ENCODE measurements at places on chromosomes 1 and 21. TPM values are rescaled to one million over a fixed set of nuclear protein-coding genes. Genes with fewer than 3 reads are reported as not detected.

DNA sequence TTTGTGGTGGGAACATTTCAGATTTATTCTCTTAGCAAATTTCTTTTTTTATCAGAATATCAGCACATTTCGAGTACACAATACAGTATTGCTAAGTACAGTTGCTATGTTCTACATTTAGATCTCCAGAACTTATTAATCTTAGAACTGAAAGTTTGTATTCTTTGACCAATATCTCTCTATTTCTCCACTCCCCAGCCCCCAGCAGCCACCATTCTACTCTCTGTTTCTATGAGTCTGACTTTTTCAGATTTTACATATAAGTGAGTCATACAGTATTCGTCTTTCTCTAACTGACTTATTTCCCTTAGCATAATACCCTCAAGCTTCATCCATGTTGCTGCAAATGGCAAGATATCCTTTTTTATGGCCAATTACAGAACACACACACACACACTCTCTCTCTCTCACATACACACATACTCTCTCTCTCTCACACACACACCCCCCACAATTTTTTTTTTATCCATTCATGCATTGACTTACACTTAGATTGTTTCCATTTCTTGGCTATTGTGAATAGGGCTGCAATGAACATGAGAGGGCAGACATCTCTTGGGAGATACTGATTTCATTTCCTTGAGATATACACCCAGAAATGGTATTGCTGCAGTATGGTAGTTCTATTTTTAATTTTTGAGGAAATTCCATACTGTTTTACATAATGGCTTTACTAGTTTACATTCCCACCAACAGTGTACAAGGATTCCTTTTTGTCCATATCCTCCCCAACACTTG is 15.7 kb downstream of the RPTN start:
- no peak for DNase-seq

DNA sequence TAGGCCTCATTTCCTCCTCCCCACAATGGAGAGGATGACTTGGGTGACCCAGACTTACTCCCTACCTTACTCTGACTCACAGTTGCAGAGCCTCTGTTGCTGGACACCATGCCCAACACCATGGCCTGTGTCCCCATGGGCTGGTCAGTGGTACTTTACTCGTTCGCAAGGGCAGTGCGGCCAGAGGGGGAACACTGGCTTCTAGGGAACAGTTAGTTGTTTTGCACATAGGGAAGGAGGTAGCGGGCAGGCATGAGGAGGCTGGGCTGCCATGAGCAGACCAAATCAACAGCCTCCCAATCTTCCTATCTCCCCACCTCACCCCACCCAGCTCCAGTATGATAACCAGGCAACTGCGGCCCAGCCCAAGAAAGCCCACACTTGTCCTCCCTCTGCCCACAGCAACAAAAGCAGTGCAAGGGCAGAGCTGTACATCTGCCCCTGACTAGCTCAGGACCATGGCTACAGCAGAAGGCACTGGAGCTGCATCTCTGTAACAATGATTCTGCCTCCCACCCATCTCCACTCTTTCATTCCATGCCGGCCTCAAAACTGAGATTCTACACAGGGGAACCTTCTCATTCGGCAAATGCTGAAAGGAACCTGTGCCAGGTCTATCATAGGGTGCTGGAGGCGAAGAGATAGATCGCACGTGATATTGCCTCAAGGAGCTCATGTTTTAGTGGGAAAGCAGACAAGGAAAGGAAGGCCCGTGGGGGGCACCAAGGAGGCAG is 18.6 kb downstream of the TAL1 start:
- no peak for DNase-seq

The MYCL gene
- polyA plus RNA-seq, result 0.10 TPM

DNA sequence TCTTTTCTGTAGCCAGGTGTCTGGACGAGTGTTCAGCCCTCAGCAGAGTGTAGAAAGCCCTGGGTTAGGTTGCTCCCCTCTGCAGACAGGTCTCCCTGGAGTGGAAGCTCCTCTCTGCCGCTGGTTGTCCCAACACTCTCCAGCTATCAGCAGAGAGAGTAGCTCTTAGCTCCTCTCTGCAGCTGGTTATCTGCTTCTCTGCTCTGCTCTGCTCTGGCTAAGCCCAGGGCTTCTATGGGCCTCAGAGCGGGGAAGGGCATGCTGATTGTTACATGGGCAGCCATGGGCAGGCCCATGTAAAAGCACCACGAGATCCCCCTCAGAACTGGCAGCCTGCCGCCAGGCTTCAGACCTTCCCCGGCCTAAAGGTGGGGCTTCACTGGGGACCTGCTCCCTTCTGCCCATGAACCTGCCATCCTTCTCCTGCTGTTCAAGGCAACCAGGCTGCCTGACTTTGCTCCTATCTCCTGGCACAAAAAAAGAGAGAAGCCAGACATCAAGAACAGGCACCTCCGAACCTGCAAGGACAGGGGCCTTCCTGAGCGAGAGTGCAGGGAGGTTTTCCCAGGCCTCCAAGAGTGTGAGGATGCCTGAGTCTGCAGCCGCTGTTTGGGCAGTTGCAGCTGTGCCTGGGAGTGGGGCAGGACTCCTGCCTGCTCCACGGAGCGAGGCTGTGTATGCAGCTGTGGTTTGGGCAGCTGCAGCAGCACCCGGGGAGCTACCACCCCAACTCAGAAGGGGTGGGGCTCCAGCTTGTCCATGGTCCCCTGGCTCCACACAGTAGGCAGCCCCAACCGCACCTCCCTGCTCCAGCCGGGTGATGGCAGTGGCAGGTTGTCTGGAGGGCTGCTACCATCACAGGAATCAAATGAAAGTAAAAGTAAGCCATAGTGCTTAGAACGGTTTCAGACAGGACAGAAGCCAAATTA is 973.7 kb downstream of the LTN1 start:
- DNase-seq, result peak; percentile 59

- no peak for DNase-seq
Measured at GRCh38 chr1:228293816-228294500, 86.1 kb downstream of the OBSCN start.

DNA sequence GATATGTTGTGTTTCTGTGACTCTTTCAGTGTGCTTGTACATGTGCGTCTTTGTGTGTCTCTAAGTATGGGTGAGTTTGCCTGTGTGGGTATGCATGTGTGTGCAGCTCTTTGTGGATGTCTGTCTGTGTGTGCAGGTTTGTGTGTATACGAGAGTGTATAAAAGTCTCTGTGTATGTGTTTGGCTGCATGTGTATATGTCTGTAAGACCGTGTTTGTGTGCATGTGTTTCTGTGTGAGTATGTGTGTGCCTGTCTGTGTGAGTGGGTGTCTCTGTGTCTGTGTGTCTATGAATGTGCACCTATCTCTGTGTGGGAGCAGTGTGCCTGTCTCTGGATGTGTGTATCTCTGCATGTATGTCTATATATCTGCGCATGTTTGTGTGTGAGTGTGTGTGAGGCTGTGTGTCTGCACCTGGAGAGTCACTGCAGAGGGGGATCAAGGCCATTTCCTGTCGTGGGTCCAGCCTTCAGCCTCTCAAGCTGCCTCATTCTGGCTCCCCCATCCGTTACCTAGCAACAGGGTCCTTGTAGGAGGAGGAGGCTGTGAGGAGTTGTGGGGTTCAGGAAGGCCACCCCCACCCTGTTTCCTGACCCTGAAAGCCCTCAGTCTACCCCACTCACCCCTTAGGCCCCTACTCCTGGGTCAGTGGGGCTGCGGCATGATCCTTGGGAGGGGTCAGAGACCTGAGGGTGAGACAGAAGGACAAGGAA is 10.4 kb downstream of the FGR start:
- DNase-seq, result no peak

The LCE1F gene
- polyA plus RNA-seq, result not detected

The AADACL3 gene
- not detected for polyA plus RNA-seq

- no peak for DNase-seq
Measured at GRCh38 chr1:205387845-205388244, 31.1 kb upstream of the KLHDC8A start.

GRCh38 chr1:43558346-43558841 is 27.7 kb downstream of the PTPRF start:
- DNase-seq, result no peak

The GJC2 gene
- 0.19 TPM for polyA plus RNA-seq

DNA sequence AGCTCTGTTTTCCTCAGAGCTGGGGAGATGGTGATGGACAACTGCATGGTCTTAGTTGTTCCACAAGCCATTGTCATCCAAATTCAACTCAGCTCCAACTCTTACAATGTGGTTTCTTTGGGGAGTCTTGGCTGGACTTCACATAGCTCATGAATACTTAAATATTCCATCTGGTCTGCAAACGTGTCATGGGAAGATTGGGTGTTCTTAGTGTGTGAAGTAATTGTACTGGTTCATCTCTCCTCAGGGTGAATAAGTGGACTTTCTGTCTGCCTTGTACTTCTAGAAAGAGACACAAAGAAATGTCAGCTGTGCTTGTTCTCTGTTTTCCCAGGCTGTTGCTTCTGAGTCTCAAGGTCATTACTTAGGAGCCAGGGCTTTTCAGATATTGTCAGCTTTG is 106.6 kb downstream of the VPS13D start:
- no peak for DNase-seq

DNA sequence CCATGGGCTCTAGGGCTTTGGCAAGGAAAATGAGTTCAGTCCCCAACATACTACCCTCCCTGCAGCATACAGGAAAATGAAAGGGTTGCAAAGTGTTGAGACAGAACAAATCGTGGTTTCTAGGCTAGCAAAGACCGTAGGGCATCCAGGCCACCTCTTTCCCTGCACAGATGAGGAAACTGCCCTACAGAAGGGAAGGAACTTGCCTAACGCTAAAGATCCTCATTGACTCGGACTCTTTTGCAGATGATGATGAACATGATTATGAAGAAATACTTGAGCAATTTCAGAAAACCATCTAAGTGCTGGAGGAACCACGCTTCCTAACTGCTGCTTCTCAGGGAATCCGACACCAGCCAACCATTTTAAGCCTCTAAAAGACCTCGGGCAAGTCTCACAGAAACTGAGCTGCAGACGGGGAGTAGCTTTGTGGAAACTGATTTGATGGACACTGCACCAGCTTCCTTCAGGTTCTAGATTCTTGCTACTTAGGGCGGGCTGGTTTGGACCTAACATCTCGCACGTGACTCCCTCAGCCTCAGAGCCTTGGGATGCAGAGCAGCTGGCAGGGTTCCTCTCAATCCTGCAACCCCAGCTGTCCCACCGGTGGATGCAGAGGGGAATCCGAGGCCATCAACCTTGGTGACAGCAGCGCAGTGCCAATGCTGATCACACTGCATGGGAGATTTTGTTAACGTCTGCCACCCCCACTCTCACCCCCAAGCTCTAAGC is 13.4 kb downstream of the THEMIS2 start:
- DNase-seq, result no peak

DNA sequence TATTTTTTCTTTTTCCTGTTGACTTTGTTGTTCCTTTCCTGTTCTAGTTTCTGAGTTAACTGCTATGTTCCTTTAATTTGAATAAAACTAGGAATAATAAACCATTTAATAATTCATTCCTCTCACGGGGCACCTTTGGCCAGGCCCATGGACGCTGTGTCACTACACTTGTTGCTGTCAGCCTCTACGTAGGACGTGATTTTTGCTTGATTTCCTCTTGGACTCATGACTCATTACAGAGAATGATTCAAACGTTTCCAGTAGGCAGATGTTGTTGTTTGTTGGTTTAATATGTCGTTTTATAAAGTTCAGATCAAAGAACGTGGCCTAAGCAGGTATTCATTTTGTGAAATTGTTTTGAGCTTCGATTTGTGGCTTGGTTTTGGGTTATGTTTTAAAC is 9.1 kb upstream of the SLC19A1 start:
- DNase-seq, result peak; percentile 12

DNA sequence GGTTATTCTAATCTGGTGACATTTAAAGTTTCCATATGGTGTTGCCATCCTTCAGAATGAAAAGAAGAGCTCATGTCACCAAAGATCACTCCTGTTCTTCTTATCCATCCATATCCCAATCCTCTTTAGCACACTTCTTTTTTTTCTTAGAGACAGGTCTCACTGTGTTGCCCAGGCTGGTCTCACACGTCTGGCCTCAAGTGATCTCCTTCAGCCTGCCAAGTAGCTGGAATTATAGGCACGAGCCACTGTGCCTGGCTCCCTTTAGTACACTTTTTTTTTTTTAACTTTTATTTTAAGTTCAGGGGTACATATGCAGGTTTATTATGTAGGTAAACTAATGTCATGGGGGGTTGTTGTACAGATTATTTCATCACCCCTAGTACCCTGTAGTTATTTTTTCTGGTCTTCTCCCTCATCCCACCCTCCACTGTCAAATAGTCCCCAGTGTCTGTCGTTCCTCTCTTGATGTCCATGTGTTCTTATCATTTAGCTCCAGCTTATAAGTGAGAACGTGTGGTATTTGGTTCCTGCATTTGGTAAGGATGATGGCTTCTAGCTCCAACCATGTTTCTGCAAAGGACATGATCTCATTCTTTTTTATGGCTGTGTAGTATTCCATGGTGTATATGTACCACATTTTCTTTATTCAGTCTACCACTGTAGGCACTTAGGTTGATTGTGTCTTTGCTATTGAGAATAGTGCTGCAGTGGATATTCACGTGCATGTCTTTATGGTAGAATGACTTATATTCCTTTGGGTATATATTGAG is 40.6 kb downstream of the CTTNBP2NL start:
- DNase-seq, result no peak

- DNase-seq, result peak; percentile 74
Measured at GRCh38 chr1:226738421-226738994, 574 bp downstream of the ITPKB start.

GRCh38 chr21:35738347-35738961 is 321.9 kb downstream of the SETD4 start:
- DNase-seq, result no peak

GRCh38 chr1:247385283-247385682 is 30.7 kb upstream of the NLRP3 start:
- no peak for DNase-seq

- DNase-seq, result no peak
Measured at GRCh38 chr1:30744060-30744756, 13.4 kb downstream of the LAPTM5 start.

DNA sequence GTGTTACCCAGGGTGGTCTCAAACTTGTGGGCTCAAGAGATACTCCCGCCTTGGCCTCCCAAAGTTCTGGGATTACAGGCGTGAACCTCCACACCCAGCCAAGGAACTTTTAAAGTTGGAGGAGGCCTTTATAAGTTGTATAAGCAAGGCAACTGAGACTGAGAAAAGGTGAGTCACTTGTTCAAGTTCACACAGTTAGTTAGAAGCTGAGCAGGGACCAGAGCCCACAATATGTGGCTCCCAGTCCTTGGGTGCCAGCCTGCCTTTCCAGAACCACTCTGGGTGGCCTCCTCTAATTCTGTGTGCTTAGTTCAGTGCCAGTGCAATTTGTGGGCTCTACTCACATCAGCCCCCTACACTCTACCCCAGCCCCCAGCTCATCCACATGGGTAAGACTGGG is 3.7 kb downstream of the RAB25 start:
- DNase-seq, result no peak

DNA sequence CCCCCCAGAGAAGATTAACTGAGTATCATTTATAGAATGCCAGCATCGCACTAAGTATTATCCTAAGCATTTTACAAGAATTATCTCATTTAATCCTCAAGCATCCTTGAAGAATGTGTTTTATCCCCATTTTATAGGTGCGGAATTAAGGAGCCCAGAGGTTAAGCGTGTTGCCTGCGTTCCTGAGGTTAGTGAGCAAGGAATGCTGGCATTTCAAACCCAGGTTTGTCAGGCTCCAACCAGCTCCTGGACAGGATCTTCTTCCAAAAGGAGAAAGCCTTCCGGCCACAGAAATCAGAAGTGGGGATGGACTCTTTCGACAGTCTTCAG is 82.3 kb downstream of the SSBP3 start:
- no peak for DNase-seq

The KCNT2 gene
- polyA plus RNA-seq, result 0.04 TPM
